RPMI8226 (cell line): ENCODE measurements at places on chromosomes 3 and 15.

- no peak for DNase-seq
Observed at GRCh38 chr15:70192490-70192889, 94.8 kb upstream of the TLE3 start.

DNA sequence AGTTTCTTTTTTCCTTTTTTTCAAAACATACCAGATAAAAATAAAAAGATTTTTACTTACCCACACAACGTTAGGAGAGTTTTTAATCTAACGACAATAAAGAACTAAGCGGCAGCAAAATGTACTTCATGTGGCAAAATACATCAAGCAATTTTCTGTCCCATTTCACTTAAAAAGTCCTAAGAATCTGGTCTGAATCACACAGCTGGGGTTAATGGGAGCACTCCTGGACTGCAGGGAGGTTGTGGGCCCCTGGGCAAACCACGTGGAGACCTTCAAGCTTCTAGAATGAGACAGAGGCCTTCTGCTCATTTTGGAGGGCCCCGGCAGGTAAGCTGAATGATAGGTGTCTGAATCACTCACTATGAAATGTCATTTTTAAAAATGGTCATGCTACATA is 193.8 kb downstream of the RORA start:
- no peak for DNase-seq

- DNase-seq: no peak
Observed at GRCh38 chr3:148642616-148643015, 55.1 kb upstream of the AGTR1 start.

GRCh38 chr3:54222316-54222715 is 100.0 kb downstream of the CACNA2D3 start:
- DNase-seq: no peak

DNA sequence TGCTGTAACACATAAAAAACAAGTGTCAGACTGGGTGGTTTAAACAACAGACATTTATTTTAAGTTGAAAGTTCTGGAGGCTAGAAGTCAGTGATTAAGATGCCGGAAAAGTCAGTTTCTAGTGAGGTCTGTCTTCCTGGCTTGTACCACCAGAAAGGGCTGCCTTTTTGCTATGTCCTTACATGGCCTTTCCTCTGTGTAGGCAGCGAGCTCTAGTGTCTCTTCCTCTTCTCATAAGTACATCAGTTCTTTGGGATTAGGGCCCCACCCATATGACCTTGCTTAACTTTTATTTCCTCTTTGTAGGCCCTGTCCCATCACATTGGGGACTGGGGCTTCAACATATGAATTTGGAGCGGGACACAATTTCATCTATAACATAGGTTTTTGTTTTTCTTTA is 128.0 kb downstream of the BBX start:
- no peak for DNase-seq

GRCh38 chr15:74907163-74907870 is 666 bp upstream of the FAM219B start:
- DNase-seq: peak; percentile 17

- DNase-seq: no peak
Observed at GRCh38 chr3:119795849-119796248, 13.9 kb downstream of the NR1I2 start.

DNA sequence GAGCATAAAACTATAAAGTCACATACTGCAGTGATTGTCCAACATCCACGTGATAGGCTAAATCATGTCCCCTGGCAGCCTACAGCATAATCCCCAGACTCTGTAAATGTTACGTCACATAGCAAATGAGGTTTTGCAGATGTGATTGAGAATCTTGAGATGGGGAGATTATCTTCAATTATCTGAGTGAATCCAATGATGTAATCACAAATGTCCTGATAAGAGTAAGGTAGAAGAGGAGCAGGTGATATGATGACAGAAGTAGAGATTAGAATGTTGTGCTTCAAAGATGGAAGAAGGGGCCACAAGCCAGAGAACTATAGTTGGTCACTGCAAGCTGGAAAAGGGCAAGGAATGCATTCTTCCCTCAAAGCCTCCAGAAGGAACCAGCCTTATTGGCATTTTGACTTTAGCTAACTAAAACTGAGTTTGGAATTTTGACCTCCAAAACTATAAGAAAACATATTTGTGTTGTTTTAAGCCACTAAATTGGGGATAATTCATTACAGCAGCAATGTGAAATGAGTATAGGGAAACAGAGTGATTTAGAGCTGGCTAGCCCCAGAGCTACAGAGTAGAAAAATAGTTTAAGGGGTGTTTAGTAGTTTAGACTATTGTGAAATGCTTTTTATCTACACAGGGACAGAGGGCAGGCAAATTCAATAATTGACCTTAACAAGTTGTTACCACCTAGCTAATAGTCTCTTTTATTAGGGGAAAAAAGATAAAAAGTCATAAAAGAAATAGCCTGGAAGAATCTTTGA is 15.2 kb downstream of the SLC2A2 start:
- no peak for DNase-seq

GRCh38 chr3:48950051-48950450 is 31.4 kb downstream of the ARIH2 start:
- no peak for DNase-seq
